ENCODE measurements at places on chromosomes 2 and 18.

GRCh38 chr2:101121174-101121573, 30.0 kb downstream of the TBC1D8 start:
- no peak for DNase-seq

DNA sequence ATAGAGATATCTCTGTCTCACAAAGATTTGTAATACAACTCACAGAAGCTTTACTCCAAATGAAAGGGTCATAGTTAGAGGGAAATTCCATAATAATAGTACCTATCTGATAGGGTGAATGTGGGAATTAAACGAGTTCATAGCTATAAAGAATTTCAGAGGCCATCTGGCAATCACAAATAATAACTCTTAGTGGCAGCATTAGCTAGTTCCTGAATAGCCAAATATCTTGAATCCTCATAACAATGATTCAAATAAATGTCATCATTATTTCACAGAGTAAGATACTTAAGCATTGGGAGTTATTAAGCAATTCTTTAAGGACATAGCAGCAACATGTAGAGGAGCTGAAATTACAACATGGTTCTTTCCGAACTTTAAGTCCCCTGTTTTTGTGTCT, 1265.0 kb upstream of the PIK3C3 start:
- no peak for DNase-seq

GRCh38 chr2:23697256-23698075, 229.5 kb downstream of the ATAD2B start:
- no peak for DNase-seq

- peak; percentile 81 for DNase-seq
Observed at GRCh38 chr2:200756618-200757321, 54.9 kb upstream of the BZW1 start.

- DNase-seq, result no peak
Observed at GRCh38 chr18:25827228-25827627, 263.2 kb downstream of the SS18 start.

DNA sequence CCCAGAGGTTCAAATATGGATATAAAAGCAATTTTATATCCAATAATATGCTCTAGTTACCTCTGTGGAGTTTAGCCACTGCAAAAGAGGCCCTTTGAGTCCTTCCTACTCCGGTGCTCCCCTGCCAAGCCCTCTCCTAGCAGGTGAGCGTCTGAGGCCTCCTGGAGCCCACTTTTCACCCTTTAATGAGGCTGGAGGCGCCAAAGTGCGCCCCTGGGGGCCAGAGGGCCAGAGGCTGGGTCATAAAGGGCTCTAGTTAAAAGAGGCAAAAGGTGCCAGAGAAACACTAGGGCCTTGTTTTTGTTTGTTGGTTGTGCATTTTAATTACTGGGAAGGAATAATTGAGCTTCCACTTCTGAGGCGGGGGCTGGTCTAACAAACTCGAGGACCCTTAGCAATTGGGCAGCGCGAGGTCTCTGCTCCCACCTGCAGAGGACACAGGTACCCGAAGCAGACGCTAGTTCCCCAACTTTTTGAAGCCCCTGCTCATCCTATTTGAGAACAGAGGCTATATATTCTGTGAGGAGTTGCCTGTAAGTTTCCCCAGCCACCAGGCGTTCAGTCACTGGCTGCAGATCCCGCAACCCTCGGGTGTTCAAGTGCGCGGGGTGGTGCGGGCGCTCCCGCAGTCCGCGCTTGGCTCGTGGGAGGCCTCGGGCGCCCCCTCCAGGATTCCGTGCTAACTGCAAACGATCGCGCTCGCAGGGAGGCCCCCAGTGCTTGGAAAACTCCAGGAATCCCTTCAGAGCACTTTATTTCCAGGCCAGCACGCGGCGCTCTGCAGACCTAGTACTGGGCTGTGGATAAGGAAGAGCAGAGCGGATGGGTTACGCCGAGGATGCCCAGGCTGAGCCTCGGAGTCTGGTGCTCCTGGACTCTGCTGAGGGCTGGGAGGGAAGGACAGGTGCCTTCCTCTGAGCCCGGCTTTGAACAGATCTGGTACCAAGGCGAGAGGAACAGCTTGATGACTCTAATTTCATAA, 14.1 kb downstream of the MSGN1 start:
- DNase-seq, result peak; percentile 66

GRCh38 chr2:173747035-173747434, 218.1 kb downstream of the SP3 start:
- DNase-seq, result no peak

DNA sequence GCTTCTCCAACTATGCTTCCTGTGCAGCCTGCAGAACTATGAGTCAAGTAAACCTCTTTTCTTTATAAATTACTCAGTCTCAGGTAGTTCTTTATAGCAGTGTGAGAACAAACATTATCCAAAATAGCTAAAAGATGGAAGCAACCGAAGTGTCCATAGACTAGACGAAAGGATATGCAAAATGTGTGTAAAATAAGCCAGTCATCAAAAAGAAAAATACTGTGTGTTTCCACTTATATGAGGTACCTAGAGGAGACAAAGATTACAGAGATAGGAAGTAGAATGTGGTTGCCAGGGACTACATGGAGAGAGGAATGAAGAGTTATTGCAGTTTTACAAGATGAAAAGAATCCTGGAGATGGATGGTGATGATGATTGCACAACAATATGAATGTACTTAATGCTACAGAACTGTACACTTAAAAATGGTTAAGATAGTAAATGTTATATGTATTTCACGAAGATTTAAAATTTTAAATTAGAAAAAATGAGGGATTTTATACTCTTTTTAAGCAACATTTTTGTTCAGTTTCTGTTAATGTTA, 99.3 kb upstream of the FN1 start:
- no peak for DNase-seq

DNA sequence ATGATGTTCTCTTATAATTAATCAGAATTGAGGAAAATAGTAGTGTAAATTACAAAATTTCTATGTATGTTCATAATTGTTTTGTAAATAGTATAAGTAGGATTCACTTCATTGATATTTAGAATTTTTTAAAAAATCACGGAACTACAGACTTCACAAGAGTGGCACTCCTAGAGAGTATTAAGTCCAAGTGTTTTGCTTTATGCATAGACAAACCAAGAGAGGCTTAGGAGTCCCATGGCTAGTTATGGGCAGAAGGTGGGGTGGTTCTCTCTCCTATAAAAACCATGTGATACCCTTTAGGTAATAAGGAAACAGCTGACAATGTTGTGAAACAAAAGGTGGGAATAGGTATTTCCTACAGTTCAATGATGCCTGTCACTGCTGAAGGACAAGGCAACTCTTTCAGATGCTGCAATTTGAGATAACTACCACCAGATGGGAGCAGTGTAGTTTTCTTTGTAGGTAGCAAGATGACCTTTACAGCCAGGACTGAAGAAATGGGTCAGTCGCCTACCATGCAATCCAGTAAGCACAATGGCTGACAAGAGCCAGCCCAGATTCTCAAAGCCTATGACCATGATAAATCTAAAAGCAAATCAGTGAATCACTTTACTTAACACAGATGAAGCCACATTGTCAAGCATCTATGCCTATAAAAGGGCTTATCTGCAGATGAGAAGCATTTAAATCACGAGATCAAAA, 83.9 kb downstream of the AAK1 start:
- no peak for DNase-seq

DNA sequence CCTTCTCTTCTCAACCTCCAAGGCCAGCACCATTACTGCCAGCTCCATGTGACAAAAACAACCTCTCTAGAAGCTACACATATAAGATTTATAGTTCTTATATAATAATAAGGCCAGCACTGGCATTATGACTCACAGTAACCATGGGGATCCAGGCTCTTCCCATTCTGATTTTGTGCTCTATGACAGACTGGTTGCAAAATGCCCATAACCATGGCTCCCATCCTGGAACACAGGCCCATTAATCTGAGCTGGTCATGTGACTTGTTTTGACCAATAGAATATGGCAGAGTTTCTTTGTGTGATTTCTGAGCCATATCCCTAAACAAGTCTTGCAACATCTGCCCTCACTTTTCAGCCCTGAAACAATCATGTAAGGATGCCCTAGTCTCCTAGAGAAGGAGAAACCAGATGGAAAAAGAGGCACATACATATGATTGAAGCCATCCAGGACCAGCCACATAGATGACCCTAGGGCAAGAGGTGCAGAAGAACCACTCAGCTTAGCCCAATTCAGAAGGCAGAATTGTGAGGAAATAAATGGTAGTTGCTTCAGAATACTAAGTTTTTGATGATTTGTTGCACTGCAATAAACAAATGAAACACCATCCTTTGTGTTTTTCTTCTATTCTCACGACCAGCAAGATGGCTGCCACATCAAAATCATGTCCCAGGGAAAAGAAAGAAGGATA, 173.9 kb downstream of the SUCLG1 start:
- DNase-seq, result no peak

GRCh38 chr2:189304360-189304759, 124.8 kb upstream of the COL5A2 start:
- no peak for DNase-seq

GRCh38 chr18:74493689-74494088, 2.5 kb upstream of the CNDP2 start:
- DNase-seq, result no peak

All from H54 (cell line).